ENCODE measurements at places on chromosomes 3 and 15.

GRCh38 chr15:52856286-52856685 is 66.2 kb upstream of the ONECUT1 start:
- DNase-seq: no peak

- no peak for DNase-seq
Observed at GRCh38 chr3:20066850-20067617, 26.8 kb downstream of the KAT2B start.

DNA sequence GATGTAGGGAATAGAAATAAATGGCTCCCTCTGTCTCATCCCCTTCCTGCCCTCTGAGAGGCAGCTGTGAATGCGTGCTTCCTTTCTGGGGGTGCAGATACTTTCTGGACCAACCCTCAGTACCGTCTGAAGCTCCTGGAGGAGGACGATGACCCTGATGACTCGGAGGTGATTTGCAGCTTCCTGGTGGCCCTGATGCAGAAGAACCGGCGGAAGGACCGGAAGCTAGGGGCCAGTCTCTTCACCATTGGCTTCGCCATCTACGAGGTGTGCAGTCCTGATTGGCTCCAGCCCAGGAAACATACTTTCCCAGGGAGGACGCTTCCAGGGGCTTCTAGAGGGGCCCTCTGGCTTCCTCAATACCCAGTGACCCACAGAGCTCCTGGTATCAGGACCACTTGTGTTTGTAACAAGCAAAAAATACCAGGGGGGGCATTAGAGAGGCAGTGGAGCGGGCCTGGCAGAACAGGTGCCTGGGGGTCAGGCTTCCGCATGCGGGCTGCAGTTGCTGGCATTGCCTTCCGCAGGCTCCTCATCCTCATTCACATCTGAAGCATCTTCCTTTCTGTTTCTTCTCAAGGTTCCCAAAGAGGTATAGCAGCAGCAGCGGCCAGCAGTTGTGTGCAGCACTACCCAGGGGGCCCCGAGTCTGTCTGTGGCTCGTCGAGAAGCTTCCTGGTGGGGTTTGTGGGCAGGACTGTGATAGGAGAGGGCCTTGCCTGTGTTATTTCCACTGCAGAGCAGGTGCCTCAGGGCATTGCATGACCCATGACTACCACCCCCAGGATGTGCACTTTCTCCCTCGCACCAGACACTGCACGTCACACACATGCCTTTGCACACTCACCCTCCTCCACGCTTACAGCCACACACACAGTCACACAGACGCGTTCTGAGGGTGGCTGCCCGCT is 42.5 kb downstream of the CAPN3 start:
- peak; percentile 13 for DNase-seq

- DNase-seq: no peak
Observed at GRCh38 chr3:58180940-58181587, 29.7 kb downstream of the DNASE1L3 start.

GRCh38 chr15:80550908-80551260 is 144.2 kb upstream of the ABHD17C start:
- no peak for DNase-seq

DNA sequence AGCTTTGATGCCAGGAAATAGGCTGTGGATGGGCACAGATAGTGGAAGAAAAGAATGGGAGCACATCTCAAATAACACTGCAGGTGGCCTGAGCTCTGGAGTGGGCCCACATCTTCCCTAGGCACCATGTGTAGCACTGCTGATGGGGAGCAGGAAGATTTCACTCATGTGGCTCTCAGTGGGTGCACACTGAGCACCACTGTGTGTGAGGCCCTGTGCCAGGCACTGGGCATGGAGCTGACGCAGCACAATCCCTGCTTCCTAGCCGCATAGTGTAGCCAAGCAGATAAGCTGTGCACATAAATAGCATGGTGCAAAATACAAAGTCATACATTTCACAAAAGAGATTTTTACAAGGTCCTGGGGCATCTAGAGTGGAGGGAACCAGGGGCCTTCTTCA is 101.6 kb downstream of the MOBP start:
- no peak for DNase-seq

GRCh38 chr3:99159220-99159762 is 257.8 kb upstream of the DCBLD2 start:
- no peak for DNase-seq

DNA sequence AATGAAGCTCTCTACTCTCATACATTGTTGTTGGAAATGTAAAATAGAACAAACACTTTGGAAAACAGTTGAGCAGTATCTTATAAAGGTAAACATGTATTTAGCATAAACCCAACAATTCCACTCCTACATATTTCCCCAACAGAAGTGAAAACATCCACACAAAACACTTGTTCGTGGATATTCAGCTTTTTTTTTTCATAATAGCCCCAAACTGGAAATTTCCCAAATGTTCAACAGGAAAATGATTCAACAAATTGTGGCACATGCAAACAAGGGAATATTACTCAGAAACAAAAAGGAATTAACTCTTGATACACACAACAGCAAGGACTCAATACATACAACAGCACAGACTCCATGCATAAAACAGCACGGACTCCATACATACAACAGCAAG is 28.5 kb downstream of the RFTN1 start:
- no peak for DNase-seq

DNA sequence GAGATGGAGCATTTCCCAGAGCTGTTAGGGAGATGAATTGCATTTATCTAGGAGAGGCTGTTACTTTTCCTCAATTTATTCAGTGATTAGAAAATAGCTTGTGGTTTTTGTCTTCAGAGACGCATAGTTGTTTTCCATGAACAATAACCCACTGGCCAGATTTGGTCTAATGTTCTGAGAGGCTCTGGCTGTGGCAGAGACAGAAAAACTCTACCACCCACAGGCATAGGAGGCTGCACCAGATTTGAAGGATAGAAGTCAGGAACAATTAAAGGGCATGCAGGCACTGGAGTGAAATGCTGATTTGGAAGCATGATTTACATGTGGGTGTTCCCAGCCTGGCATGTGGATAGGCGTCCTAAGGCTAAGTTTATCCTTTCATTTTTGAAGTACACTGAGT is 143.5 kb downstream of the NFKBIZ start:
- no peak for DNase-seq

- DNase-seq: no peak
Observed at GRCh38 chr3:101068876-101069606, 75.8 kb upstream of the ABI3BP start.

- no peak for DNase-seq
Observed at GRCh38 chr15:72162569-72162968, 35.0 kb downstream of the GRAMD2A start.

DNA sequence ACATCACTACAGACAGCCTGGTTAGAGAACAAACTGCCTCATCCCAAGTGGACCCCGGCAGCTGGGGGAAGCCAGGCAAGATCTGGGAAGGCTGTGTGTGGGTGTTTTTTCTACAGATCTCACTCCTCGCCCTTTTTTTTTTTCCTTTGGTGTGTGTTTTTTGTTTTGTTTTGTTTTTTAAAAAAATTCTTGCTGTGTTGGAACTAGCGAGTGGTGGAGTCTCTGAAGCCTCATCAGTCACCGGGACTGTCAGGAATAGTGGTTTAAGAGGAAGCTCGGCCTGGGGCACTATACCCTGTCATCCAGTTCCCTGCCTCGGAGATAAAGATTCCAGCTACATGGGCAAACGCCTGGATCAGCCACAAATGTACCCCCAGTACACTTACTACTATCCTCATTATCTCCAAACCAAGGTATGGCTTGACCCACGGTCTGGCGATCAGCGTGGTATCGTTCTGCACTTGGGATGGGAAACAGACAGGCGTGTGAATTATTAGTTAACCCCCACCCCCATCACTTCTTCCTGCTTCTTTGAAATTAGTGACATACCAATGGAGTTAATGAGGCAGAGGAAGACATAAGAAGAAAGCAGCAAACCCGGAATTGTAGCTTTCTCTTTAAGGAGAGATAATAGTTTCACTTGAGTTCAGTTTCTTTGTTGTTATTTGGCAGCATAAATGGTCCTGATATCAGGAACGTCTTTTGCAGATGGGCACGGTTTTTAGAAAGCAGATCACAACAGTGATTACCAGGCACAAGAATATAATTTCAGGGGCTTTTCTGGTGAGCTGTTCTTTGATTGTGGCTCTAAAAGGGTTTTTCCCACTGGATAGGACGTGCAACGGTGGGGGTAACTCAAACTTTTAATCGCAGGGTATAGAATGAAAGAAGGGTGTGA is 722 bp downstream of the RBMS3 start:
- no peak for DNase-seq

DNA sequence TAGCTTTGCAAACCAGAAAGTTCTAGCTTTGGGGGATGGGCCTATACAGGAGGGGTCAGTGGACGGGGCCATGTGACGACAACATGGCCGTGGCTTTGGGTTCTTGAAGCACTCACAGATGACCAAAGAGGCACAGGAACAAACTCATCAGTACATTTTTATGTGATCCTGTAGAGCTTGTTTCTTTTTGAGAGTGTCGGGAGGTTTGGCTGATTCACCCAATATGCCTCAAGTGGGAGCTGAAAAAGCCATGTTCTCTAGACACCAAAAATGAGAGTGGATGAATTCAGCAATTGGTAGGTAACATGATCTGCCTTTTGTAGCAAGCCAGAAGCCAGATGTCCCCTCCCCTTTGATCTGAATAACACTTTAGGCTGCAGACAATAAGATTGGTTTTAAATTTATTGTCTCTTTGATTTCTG is 30.1 kb downstream of the GREM1 start:
- no peak for DNase-seq

GRCh38 chr3:30608598-30608947 is 2.2 kb downstream of the TGFBR2 start:
- DNase-seq: no peak

- DNase-seq: peak; percentile 19
Observed at GRCh38 chr15:43376017-43376705, 5.3 kb downstream of the TUBGCP4 start.

GRCh38 chr3:188407158-188407880 is 253.4 kb downstream of the LPP start:
- no peak for DNase-seq

DNA sequence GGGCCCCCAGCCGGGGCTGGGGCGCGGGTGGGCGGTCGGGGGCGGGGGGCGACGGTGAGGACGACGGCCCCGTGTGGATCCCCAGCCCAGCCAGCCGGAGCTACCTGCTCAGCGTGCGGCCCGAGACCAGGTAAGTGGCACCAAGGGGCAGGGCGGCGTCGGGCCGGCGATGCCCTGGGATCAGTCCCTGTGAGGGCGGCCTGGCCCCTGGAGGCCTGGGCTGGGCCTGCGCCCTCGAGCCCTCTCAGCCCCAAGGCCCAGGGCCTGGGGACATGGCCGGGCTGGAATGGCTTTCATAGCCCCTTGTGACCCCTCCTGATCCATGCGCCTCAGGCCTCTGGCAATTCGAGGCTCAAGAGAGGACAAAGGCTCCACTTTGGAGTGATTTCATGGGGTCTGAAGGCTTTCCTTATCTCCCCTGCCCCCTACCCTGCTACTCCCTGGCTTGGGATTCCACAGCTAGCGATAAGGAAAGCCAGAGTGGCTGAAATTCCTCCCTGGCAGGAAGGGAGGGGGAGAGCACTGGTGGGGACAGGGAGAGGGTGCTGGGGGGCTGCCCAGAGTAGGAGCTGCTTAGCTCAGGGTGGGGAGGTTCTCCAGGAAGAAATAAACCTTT is 418 bp downstream of the ALPK3 start:
- no peak for DNase-seq

DNA sequence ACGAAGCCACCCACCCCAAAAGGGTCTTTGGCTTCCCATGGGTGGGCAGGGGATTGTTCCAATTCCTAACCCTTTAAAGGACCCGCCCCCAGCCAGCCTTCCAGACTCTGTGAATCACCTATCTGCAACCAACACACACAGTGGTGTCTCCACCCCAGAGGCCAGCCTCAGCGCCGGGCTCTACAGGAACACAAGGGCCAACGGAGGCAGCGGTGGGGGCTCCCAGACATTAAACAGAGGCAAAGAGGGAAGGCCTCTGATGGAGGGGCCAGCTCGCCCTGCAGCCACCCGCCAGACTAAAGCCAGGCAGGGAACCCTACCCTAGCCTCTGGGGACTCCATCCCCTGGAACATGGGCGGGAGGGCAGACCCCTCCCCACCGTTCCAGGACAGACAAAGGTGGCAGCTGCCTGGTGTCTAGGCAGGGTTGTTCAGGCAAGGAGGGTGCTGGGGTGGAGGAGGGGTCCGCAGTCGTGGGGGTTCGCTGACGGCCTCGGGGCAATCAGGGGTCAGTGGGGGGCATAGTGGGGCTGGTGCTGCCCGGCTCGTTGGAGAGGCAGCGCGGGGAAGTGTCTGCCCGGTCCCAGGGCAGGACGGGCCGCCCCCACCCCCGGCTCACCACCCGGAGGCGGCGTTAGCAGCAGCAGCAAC is 448 bp downstream of the SHISA5 start:
- no peak for DNase-seq

DNA sequence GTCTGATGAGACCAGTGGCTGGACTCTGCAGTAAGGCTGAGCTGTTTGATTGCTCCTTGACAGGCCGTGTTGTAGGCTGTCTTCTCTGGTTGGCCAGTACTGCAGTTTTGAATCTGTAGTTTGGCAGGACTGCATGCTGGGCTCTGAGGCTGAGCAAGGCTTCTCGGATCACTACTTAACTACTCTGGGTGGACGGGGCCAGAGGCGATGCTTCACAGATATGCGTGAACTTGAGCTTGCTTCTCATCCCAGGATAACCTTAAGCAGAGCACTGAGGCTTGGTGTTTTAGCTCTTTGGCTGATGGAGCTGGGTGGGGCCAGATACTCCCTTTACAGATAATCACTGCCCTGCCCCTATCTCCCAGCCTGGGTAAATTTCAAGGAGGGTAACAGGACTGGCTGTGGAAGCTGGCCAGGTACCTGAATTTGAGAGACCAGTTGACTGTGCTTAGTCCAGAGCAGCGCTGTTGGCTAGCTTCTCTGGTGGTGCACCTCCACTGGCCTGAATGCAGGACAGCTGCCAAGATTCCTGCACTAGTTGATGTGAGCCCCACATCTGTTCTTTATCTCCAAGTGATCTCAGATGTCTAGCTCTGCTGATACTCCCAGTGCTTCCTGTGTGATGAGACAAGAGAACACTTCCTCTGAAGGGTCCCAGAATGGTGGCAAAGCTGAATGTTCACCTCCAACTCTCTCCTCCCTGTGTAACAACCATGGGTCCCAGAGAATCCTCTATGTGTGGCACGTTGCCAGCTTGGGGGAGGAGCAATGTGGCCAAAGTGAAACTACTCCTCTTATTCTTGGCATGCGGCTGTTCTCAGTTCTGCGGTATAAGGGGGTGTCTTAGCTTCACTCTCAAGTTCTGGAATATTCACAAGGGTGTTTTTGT is 37.9 kb downstream of the RPL39L start:
- DNase-seq: peak; percentile 41

GRCh38 chr3:65448120-65448519 is 590.6 kb downstream of the MAGI1 start:
- no peak for DNase-seq

DNA sequence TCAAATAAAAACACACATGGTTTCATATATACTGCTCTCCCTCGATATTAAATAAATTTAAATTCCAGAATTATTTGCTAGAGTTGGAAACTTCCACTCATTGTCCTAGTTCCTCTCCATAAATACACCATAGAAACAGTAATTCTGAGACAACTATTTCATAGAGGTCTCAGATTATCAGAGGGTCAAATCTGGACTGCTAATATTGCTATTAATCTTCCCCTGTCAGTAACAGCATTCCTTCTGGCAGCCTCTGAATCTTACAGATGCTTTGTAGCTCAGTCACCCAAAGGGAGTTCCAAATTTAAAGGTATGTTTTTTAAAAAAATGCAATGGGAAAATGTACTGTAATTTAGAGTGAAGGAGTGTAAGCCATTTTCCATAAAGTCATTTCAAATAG is 428.8 kb downstream of the PYDC2 start:
- no peak for DNase-seq

- no peak for DNase-seq
Observed at GRCh38 chr15:92243227-92243626, 150.5 kb upstream of the ST8SIA2 start.

GRCh38 chr3:128179484-128179819 is 26.2 kb downstream of the EEFSEC start:
- no peak for DNase-seq

- no peak for DNase-seq
Observed at GRCh38 chr3:115162759-115163158, 15.7 kb upstream of the ZBTB20 start.
